ENCODE measurements at places on chromosomes 2 and 18. TPM values are rescaled to one million over a fixed set of nuclear protein-coding genes. Genes with fewer than 3 reads are reported as not detected.

The MYCN gene
- total RNA-seq: 0.45 TPM

The CFAP221 gene
- total RNA-seq: 0.69 TPM

DNA sequence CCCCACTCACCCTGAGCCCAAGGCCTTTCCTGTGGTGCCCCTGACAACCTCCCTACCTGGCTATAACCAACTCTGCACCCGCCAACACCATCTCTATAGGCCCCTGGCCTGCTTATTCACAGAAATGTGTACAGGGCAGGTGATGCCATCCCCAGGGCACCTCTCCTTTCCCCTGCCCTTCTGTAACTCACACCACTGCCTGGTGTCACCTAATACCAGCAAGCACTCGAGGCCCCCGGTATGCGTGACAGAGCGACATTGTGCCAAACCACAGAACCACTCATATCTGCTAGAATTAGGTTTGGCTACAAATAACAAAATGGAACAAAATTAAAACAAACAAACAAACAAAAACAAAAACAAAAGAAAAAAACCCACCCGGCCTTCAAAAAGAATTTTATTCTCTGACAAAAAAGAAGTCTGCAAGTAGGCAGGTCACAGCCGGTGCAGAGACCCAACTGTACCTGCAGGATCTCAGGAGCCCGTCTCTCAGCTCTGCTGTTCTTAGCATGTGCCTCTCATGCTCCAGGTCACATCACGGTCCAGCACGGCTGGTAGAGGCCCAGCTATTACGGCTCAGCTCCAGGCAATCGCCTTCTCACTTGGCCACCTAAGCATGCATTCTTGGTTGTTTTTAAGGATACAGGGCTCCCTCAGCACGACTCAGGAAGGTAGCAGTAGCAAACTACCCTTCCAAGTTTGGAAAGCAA, 51.4 kb downstream of the FAM178B start:
- peak; percentile 42 for DNase-seq
- H3K36me3 ChIP-seq: no peaks in the 10 kb centered on the region
- no peak overlapping the region for H3K27ac ChIP-seq
- H3K27me3 ChIP-seq: no peaks in the 10 kb centered on the region

GRCh38 chr2:3864943-3865865, 161.8 kb downstream of the DCDC2C start:
- no peaks in the 10 kb centered on the region for H3K36me3 ChIP-seq
- H3K27ac ChIP-seq: peak overlapping the region; percentile 4
- no peaks in the 10 kb centered on the region for H3K4me1 ChIP-seq
- no peak overlapping the region for H3K4me3 ChIP-seq
- DNase-seq: no peak
- no peaks in the 10 kb centered on the region for H3K27me3 ChIP-seq

The EML6 gene
- total RNA-seq: 2.6 TPM

GRCh38 chr18:34723143-34723542, 13.0 kb downstream of the DTNA start:
- H3K4me3 ChIP-seq: no peak overlapping the region
- DNase-seq: no peak
- H3K36me3 ChIP-seq: no peaks in the 10 kb centered on the region
- H3K27me3 ChIP-seq: no peaks in the 10 kb centered on the region
- H3K27ac ChIP-seq: no peak overlapping the region
